Jurkat, Clone E6-1 (cell line): ENCODE measurements at places on chromosomes 6 and 20.

- no peak for DNase-seq
These were observed 23.8 kb upstream of the ESR1 start for GRCh38 chr6:151783692-151784091.

DNA sequence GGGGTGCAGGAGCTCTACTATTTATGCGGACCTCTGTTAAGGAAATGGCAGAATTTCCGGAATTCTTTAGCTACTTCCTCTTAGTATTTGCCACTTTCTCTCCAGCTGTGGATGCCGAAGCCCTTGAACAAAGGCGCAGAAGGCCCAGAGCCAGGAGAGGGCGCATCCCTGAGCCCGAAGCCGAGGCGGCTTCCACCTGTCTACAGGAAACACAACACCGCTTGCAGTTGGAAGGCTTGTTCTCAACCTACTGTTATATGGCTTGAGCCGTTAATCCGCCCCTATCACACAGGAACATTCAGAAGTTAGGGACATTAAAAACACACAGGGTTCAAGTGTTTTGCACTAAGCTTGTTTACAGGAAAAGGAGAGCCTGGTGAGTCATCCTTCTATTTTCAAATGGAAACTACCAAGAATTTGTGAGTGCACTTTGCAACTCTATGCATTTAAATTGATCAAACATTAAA is 417.1 kb downstream of the BCKDHB start:
- DNase-seq, result no peak

DNA sequence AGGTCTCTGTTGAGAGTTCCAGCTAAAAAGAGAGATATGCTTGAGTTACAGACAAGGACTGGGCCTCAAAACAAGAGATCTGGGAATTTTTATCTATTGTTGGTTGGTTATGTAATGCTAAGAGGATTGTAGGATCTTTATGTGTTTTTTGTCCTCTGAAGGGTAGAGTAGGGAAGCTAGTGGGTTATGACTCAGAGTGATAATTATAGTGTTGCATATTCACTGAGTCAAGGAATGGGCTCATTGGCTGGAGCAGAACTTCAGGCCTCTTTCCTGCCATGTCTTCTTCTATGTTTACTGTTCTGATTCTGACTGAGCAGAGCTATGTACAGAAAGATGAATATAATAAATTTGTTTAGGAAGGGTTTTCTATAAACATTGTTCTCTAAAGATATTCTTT is 66.1 kb upstream of the NOX3 start:
- DNase-seq, result no peak

DNA sequence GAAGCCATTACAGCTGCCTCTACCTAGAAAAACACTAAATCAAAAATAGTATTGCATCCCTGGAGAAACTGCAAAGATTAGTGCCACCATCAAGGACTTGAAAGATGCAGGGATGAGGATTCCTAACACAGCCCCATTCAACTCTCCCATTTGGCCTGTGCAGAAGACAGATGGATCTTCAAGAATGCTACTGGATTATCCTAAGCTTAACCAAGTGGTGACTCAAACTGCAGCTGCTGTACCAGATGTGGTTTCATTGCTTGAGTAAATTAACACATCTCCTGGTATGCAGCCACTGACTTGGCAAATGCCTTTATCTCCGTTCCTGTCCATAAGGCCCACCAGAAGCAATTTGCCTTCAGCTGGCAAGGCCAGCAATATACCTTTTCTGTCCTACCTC is 117.4 kb downstream of the TBC1D32 start:
- DNase-seq, result no peak

DNA sequence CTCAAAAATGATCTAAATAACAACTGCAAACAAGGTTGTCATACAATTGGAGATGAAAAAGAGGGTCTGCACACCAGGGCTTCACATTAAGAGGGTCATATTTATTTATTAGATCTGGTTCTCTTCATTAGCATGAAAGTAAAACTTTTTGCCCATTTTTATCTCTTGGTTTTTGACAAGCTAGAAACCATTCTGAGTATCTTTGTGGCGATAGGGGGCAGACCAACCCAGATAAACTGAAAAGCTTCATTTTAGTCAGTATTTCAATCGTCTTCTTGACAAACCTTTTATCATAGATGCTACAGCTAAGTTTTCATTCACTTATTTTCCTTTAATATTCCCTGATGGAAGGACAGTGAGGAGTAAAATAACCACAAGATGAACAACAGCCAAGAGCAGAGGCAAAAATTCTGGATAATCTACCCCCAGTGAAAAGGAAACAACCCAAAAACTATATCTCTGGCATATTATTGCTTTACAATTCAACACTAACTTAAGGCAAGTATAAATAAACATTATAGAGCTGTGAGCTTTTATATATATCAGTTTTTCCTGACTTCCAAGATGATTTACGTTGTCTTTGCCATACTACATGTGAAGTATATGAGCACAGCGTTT is 45.2 kb downstream of the THEMIS start:
- peak; percentile 54 for DNase-seq

DNA sequence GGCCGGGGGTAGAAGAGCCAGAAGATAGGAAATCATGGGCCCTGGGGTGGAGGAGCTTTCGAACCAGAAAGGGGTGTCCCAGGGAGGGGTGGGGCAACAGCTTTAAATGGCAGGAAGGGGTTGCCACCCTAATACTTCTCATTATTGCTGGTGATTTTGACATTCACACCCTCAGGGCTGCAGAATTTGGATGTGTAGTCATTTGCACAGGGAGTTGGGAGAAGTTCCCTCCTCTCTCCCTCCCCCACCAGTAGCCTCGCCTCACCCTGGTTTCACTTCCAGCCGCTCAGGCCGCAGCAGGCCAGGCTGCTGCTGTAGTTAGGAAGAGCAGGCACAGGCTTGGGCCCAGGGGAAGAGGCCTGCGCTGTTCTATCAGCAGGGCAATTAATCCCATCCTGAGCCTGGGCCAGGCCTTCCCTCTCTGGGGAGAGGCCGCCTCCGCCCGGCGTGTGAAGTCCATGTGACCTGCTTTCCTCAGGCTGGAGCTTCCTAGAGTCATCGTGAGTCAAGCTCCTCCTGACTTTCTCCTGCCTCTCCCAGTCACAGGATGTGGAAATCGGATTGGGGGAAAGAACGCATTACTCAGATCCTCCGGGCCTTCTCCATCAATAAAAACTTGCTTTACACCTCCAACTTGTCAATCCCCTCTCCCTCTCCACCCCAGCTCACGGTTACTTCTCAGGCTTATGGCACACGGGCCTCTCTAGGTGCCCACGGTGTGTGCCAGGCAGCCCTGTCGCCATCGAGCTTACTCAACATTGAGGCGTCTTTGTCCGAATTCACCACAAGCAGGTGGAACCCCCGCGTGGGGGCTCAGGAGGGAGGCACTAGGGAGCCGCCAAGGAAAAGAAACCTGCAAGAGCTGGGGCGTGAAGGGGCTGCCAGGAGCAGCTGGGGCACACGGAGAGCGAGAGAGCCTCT is 7.8 kb downstream of the ADTRP start:
- DNase-seq, result no peak

DNA sequence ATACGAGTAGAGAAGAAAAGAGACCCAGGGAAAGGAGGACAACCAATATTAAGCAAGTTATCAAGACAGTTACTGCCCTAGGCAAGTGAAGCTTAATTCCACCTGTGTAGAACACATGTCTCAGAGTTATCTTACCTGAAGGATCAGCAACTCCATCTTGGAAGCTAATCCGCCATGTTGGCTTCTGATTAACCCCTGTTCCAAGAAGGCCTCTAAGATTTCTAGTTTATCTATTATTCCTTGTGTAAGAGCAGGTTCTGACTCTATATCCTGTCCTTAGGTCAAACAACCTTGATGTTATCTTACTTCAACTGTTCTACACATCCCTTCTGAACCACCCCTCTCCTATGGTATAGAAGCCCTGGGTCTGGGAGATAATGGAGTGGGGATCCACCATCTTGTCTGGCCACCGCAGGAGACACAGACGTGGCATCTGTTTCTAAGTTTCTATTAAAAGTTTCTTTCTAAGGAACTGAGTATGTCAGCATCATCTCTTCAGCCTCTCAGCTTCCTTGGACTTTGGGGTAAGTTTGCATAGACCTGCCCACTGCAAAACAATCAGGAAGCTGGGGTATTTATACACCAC is 27.7 kb upstream of the PTPN1 start:
- DNase-seq, result no peak

- DNase-seq, result no peak
These were observed 273.3 kb upstream of the IRAK1BP1 start for GRCh38 chr6:78593898-78594667.
